Activated effector memory CD4-positive, alpha-beta T cell treated with Interleukin-2 at 50 U/mL for 16 hours (primary cell): ENCODE measurements at places on chromosomes 3 and 15.

GRCh38 chr15:87916208-87916607 lies 340.3 kb downstream of the NTRK3 start:
- DNase-seq: no peak

- no peak for DNase-seq
Measured at GRCh38 chr3:46284981-46285683, 42.9 kb downstream of the CCR3 start.

- no peak for DNase-seq
Measured at GRCh38 chr15:91553196-91553854, 300.2 kb upstream of the SLCO3A1 start.

DNA sequence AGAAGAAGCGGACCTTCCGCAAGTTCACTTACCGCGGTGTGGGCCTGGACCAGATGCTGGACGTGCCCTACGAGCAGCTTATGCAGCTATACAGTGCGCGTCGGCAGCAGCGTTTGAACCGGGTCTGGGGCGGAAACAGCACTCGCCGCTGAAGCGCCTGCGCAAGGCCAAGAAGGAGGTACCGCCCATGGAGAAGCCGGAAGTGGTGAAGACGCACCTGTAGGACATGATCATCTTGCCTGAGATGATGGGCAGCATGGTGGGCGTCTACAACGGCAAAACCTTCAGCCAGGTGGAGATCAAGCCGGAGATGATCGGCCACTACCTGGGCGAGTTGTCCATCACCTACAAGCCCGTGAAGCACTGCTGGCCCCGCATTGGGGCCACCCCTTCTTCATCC lies 390.4 kb upstream of the MEIS2 start:
- no peak for DNase-seq

GRCh38 chr15:91054816-91055215 lies 32.4 kb upstream of the VPS33B start:
- DNase-seq: no peak
